Activated CD8-positive, alpha-beta memory T cell treated with anti-CD3 and anti-CD28 coated beads, Interleukin-2, amount 50 U/mL, for 48 hours (primary cell): ENCODE measurements at places on chromosomes 11 and 22.

- DNase-seq, result no peak
Measured at GRCh38 chr11:15675683-15676082, 561.0 kb downstream of the INSC start.

DNA sequence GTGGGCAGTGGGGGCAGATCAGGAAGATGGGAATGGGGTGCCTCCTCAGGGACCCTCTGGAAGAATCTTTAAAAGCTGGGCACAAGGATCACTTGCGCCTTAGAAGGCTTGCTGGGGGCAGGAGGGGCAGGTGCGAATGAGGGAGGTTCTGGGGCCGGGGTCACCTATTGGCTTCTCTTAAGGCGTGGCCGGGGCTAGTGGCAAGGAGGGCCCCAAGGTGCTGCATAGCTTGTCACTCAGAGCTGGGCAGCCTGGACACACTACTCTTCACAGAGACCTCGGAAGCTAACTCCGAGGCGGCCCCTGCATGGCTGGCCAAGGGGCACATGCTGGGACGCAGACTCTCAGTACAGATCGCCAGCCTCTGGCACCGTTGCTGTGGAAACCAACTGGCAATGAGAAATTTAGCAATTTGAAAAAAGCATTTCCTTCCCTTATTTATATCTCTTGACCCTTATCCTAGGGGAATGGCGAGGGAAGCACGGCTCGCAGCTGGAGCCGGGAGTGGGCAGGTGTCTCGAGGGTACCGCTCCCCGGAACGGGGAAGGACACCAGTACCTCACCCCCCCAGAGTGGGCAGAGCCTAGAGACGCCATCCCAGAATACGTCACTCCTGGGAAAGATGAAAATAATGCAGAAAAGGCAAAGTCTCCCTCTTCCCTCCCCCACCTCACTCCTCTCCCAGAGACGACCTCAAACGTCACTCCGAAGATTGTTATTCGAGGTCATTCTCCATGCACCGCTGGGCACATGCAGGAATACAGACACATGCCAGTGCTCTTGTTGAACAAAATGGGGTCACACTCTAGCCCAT is 188.1 kb downstream of the CTTN start:
- DNase-seq, result no peak

DNA sequence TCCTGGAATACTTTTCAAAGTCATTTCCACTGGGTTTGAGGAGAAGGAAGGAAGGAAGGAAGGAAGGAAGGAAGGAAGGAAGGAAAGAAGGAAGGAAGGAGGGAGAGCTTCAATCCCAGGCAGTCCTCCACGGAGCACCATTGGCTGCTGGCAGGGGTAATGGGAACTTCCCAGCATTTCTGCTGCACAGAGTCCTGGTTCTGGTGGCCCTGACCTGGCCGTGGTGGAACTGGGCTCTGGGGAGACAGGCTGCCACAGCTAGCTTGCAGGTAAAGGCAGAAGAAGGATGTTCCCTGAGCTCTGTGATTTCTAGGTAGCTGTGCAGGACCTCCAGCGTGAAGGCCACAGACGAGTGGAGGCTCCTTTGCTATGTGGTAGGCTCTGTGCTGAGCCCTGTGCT is 10.6 kb downstream of the PKNOX2 start:
- no peak for DNase-seq

DNA sequence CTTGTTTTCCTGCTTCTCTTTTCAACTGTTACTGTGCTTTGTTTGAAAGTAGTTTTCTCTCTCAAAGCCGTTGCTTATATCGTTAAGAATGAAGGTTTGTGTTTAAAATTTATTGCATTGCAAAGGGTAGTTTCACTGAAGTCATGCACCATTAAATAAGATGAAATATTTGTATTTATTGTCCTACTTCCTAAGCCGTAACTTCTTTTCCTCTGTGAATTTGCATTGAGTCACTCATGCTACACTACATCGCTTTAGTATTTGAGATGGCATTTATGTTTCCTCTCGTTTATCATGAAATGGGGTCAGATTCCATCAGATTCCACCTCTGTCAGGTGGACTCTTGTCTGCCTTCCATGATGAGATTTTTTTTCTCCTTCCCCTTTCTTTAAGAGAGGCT is 65.8 kb upstream of the RASSF10 start:
- DNase-seq, result no peak

DNA sequence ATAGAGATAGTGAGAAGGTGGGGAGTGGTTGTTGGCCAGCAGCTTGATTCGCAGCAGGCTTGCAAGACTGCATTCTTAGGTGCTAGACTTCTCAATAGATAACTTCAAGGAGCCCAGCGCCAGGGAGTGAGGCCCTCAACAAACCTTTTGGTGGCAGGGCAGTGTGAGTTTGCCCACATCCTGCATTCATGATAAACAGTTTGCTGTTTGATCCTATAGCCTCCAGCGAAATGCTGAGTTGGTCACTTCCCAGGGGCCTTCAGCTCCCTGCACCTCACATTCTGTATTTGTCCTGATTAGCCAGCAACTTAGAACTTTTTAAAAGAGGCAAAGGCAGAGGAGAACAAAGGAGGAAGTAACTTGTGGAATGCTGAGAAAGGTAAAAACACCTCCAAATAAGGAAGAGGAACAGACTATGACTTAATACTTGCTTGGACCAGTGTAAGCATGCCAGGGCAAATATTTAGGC is 25.1 kb downstream of the OR10A6 start:
- DNase-seq, result no peak

DNA sequence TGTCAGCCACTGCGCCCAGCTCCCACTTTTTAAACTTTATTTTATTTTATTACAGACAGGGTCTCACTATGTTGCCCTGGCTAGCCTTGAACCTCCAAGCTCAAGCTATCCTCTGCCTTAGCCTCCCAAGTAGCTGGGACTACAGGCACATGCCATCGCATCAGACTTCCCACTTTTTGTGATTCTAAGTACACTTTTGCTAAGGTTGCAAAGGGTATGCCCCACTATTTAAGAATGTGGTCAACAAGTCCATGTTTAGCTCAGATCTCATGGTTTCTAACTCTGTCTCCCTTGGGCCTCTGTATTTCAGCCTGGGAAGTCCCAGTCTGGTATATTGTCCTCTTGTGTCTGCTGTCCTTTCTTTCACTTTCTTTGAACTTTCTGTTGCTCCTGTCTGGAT is 35.3 kb downstream of the EXPH5 start:
- no peak for DNase-seq

DNA sequence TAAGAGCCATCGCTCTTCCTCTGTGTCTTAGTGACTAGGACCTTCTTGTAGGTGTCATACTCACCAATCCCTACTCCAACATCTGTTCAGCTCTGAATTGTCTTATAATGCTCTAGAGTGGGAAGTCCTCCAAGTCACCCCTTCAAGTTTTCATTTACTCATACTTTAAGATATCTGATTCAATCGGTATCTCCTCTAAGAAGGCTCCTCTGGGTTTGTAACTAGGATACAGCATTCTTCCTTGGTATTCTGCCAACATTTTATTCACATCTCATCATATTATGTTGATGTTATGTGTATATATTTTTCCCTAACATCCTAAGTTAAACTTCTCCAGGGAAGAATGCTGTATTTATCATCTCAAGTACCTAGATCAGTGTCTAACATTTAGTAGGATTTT is 662.1 kb downstream of the NTM start:
- DNase-seq, result no peak

DNA sequence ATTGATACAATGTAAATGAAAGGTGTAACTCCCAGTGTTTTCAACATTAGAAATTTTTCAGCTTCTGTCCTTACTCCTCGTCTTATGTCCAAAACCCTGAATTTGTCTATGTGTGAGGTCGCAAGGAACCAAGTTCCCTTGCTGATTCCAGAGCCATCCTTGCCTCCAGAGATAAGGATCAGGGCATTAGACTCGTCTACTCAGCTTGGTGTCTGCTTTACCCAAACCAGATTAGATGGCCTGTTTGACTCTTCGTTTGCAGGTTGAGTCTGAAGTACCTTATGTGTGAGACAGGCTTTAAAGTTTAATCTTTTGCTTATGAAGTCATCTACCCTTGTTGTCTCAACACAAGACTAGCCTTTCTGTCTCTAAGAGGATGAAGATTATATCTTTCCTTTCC is 55.6 kb downstream of the SPECC1L start:
- no peak for DNase-seq

DNA sequence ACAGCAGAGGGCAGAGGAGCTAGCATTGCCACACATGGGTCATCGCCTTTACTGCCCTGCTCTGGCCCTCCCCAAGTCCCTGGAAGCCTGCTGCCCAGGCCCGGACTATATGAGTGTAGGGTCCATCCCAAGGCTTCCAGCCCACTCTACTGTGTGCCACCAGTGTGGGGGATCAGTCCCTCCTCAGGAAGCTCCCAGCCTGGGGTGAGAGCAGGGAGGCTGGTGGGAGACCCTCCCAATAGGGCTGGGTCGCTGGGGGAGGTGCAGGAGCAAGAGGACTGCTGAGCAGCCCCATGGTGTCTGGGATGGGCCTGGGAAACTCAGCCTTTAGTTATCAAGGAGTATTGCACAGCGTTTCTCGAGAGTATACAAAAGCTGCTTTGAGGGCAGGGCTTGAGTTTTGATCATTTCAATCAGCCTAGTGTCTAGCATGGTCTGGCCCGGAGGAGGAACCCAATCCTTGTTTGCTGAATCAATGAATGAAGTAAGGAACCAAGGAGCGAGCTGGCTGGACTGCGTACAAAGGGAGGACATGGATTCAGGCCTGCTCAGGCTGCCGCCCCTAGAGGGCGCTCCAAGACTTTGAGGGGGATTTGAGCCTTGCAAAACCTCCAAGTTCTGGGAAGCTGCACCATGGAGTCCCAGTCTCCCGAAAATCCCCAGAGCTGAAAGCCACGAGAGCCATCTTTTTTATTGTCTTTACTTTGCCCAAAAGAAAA is 89.0 kb upstream of the PARVA start:
- peak; percentile 85 for DNase-seq

DNA sequence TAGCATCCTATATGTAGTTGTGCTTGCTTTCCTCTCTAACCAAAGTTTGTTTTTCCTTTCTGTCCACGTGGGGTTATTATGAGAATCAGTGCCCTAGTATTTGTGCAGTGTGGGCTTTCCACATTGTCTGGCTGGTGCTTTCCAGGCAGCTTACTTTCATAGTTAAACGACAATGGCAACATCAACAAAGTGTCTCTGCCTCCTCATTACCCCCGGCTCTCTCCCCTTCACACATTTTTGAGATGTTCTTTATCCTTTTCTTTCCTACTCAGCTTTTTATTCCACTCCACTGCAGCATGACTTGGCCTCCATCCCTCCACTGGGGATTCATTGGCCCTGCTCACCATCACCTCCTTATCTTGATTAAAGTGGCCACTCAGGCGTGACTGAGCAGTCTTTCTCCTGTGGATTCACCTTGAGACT is 19.1 kb downstream of the SPECC1L start:
- no peak for DNase-seq
